Stimulated activated naive CD4-positive, alpha-beta T cell (primary cell): ENCODE measurements at places on chromosomes 6 and 20.

DNA sequence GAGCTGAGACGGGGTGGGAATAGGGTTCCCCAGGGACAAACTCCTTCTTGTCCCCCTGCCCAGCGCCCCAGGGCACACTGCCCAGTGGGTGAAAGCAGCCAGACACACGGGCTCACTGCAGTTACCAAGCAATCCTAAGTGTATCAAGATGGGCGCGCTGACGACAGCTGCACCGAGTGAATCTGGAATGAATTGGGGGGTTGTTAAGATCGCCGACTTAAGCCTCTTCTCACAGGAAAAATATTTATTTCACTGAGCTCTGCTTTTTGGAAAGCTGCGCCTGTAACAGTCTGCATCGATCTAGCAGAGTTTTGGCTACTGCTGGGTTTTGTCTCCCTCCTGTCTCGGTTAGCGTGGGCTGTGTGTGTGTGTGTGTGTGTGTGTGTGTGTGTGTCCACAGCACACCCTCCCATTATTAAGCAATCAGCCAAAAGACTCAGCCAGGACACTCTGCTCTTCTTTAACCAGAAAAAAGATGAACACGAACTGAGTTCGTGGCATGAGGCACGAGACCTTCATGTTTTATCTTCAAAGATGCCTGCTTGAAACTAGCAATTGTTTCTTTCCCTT, 35.9 kb downstream of the RIPOR3 start:
- DNase-seq, result no peak

GRCh38 chr6:170247178-170247701, 43.6 kb downstream of the DLL1 start:
- no peak for DNase-seq

DNA sequence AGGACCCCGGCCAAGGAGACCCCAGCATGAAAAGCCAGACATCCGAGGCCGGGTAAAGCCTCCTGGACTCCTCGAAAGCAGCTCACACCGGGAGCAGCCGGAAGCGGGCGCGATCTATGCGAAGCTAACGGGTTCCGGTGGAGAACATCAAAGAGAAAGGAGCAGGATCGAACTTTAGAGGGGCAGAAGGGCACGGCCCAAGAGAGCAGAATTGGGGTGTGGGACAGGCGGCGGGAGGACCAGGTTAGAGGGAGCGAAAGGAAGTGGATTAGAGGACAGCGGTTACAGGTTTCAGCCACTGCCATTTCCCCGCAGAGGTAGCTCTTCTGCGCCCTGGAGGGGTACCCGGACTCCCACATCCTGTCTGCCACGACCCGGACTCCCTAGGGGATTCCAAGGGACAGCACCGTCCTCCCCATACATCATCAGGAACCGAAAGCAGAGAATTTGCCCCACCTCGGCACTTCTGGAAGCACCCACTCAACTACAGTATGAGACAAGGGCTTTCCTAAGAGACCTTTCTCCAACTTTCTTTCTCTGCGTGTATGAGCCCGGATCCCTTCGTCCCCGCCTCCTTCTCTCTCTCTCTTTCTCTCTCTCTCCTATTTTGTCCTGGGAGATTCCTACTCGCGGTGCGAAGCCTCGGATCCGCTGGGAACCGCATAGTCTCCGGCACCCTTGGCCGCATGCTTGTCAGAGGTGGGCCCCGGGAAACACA, 507 bp upstream of the VGLL2 start:
- no peak for DNase-seq

DNA sequence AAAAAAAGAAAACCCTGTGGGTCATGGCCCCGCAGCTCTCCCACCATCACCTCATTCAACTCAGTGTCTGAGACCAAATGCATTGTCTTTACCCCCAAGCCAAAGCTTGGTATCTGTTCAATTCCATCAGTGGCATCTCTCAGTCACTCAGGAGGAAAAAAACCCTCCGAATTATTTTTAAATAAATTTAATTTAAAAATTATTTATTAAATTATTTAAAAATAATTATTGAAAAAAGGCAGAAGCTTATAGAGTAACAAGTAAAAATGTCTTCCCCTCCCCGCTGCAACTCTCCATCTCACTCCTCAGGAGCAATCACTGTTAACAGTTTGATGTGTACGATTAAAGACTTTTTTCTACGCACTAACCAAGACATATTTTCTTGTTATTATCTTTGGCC, 50.7 kb downstream of the PRDM1 start:
- no peak for DNase-seq

DNA sequence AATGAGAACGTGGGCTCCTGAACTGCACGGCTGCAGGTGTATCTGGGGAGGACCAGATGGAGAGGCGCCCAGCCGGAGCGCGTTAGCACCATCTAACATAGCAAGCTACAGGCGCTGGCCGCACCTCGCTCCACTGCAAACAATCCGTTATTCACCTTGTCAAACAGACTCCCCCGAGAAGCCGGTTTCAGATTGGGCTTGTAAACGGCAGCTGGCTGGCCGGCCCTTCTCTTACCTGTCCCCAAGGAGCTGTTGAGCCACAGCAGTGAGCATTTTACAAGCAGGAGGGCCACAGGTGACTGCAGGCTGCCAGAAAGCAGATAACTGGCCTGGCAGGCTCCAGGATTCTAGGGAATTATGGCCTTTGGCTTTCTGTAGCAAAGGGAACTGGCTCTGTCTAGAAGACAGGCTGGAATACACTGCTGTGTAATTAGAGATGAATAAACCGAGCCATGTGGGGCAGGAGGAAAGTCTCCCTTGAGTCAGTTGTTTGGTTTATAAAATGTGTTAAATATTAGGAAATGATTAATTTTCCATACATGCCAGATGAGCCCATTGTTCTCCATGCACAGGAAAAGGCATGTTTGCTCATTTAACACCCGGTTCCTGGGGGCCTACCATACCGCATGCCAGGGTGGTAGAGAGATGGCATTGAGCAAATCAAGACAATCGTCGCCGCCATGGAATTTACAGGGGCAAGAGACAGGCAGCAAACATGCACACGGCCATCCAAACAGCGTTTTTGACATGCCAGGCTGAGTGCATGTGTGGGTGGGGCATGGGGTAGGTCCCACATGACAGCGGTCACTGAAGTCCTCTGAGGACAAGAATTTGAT, 159.3 kb downstream of the NFATC2 start:
- no peak for DNase-seq

- DNase-seq, result no peak
Measured at GRCh38 chr6:157613011-157613522, 210.0 kb upstream of the SNX9 start.

- no peak for DNase-seq
Measured at GRCh38 chr6:52409499-52409898, 10.6 kb upstream of the EFHC1 start.

GRCh38 chr20:33790566-33790965, 20.6 kb upstream of the CHMP4B start:
- no peak for DNase-seq

GRCh38 chr20:20950620-20951019, 155.5 kb downstream of the LINC00237 start:
- no peak for DNase-seq

GRCh38 chr6:101614774-101615173, 221.3 kb downstream of the GRIK2 start:
- DNase-seq, result no peak

- no peak for DNase-seq
Measured at GRCh38 chr6:10276106-10276505, 138.8 kb downstream of the TFAP2A start.

DNA sequence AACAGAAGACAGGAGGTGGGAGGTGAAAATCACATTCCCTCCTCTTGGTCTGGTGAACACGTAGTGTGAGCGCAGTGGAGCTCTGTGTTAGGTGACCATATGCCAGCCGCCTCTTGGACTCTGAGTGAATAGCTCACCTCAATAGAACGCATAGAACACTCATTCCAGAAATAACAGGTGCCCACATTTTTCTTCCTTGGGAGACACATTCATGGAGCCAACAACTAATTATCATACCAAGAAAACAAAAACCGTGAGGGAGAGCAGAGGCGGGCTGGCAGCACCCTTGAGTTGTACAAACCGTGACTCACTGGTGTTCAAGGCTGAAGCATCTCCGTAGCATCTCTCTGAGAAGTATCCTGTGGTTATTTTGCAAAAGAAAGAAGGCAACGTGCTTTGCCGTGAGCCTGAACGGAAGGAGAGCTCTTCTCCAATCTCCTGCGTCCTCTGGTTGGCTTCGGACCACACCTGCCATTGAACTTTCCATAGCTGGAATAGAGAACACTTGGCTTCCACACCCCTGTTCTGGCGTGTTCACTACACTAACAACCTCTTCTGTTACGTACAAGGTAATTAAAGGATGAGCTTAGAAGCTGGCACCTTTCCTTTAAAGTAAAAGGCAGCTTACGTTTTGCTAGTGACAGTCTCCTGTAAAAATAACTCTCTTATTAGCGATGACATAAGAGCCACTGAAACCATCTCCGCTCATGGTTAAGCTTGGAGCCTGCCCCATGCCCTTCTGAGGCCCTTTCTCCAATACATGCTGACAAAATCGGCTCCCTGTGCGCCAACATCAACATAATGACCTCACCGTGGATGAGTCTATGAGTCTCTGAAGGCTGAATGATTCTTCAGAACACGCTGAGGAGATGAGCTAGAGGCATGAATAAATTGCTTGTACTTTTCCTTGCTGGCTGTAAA, 30.2 kb upstream of the SGK1 start:
- no peak for DNase-seq

DNA sequence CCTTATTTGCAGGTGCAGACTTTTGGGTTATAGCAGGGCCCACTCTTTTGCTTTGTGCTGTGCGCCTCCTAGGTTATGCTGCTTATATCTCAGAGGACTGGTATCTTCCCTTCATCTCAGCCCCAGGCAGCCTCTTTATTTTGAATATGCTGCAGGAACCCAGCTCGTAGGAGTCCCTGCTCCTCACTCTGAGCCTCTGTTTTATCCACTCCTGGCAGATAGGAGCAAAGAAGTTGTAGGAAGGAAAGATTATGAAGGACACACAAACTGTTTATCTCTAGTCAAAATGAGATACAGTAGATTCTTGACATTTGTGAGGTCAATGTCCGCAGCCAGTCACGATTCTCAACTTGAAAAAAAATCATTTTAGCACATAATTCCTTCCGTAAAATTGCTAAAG, 15.6 kb downstream of the L3MBTL3 start:
- no peak for DNase-seq

DNA sequence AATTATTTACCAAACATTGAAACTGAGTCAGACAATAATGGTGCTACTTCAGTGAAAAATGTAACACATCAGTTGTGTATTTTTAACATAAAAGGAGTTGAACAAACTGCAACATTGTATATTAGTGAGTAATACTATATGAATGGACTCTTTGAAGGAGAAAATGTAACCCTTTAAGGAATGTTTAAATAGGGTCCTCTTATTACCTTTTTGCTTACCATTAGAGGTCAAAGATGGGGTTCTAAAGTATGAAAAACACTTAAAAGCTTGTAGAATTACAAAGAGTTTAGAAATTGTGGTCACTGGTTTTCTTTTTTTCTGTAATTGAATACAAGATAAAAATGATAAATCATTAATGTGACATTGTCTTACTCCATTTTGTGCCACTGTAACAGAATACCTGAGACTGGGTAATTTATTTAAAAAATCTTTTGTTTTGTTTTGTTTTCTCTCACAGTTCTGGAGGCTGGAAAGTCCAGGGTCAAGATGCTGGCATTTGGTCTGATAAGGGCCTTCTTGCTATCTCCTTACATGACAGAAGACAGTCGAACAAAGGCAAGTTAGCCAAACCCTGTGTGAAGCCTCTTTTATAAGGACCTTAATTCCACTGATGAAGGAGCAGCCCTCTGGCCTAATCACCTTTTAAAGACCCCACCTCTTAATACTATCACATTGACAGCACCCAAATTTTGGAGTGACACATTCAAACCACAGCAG, 43.2 kb downstream of the SESN1 start:
- DNase-seq, result no peak

DNA sequence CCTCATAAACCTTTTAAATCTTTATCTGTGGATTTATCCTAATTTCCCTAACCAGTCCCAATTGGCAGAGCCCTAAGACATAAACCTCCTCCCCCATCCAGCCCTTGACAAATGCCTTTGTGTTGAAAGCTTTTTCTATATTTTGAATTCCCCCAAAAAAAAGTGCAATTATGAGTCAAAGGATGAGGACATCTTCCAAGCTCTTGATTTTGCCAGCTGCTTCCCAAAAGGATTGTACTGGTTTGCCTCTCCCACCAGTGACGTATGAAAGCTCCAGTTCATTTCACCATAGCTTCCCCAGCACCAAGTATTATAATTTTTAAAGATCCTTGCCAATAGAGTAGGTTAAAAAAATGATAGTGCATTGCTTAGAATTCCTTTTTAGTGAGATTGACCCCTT, 38.9 kb downstream of the SIRPA start:
- no peak for DNase-seq

- no peak for DNase-seq
Measured at GRCh38 chr20:60001108-60001507, 42.9 kb downstream of the CDH26 start.

- no peak for DNase-seq
Measured at GRCh38 chr6:21157186-21157929, 436.2 kb upstream of the SOX4 start.

GRCh38 chr6:154848580-154848979, 115.4 kb downstream of the SCAF8 start:
- DNase-seq, result no peak

GRCh38 chr20:17611540-17612286, 41.8 kb downstream of the DSTN start:
- no peak for DNase-seq

GRCh38 chr6:132666118-132666517, 7.1 kb upstream of the TAAR1 start:
- DNase-seq, result no peak

DNA sequence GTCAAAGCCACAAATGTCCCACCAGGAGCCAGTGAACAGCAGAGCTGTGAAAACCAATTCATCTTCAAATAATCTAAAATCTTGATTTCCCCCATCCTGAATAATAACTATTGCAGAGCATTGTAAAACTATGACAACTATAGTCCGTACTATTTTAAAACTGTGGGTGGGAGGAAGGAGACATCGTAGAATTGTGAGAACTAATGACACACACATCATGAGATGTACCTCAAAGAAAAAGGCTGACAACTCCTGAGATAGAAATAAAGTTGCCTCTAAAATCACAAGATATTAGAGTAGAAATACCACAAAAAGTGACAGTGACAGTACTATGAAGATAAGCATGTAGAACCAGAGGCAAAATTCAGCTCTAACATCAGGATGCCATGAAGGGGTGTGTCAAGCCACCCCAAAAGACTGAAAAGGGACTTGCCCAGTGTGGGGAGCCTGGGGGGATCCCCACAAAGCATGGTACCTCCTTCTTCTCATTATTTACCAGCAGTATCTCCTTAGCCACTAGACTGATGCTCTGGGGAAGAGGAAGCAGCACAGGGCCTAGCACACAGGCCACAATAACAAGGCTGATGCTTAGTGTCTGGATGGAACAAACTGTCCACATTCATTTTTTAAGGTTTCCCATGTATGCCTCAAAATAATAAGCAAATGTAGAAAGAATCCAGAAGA, 13.4 kb downstream of the NAPB start:
- no peak for DNase-seq

DNA sequence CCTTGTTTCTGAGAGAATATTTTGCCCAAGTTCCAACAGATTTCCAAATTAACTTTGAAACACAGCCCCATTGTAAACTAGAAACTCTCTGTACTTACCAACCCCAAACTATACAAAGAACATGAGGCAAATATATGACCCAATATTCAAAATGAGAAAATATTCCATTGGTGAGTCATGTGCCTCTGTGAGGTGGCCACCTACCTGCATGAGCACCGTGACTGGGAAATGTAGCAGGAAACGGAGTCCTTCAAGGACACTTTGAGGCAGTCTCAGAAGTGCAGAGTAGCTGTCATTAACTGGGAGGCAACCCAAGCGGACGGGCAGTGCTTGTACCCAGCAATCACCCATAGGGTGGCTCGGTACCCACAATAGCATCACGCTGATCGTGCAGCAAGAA, 335.5 kb upstream of the NOX3 start:
- no peak for DNase-seq

- DNase-seq, result no peak
Measured at GRCh38 chr6:29763491-29764289, 40.5 kb downstream of the HLA-F start.
